Activated CD4-positive, CD25-positive, alpha-beta regulatory T cell treated with anti-CD3 and anti-CD28 coated beads, Interleukin-2, amount 50 U/mL, for 16 hours (primary cell): ENCODE measurements at places on chromosomes 11 and 22.

GRCh38 chr11:62747475-62748160 lies 6.3 kb downstream of the ZBTB3 start:
- DNase-seq, result no peak

DNA sequence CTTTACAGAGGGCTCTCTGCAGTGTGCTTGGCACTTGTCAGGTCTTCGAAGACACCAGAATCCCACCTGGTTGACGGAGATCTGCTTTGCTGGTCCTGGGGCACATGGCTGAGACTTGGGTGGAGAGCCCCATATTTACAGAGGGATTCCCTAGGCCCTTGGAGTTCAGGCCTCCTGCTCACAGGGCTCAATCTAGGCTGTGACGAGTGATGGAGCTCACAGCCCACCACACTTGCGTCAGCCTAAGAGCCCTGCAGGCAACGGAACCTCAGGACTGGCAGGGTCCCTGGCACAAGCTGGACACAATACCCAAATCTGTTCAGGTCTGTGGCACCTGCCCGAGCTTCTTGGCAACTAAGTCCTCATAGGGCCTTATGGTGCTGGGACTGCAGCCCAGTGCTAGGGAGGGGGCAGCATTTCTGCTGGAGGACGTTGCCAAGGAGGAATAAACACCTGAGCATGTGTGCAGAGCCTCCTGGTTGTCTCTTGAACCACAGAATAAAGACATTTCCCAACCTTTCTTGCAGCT lies 59.1 kb downstream of the KCNC1 start:
- DNase-seq, result no peak

- no peak for DNase-seq
Observed at GRCh38 chr22:30575859-30576258, 1.4 kb upstream of the GAL3ST1 start.

GRCh38 chr22:19811811-19812771 lies 42.6 kb downstream of the GNB1L start:
- DNase-seq, result no peak

GRCh38 chr22:21803811-21804249 lies 63.6 kb downstream of the MAPK1 start:
- no peak for DNase-seq

GRCh38 chr11:111605681-111606080 lies 3.4 kb downstream of the SIK2 start:
- DNase-seq, result no peak

DNA sequence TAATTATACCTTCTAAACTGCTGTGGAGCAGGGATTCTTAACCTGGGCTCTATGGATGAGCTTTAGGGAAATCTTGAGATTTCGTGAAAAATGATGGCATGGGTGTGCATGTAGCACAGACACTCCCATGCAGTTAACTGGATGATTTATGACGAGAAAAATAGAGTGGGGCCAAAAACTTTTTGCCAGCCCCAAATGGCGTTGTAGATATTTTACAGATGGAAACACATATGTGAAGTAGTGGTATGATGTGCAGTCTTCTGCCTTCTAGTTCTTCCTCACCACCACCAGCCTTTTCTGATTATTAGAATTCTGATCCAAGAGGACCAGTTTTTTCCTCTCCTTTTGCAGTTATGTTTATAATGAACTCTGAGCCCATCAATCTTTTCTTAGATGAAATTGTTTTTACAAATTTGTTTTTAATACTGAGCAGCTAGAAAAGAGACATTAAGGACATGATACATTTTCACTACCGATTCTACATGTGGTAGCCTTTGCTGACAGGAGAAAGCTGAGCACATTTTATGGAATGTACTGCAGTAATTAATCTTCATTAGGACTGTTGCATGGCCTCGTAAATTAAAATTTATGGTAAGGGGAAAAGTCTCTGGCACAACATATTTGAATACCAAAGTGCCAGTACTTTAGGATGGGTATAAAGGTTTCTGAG lies 261.4 kb downstream of the DDX10 start:
- DNase-seq, result no peak

DNA sequence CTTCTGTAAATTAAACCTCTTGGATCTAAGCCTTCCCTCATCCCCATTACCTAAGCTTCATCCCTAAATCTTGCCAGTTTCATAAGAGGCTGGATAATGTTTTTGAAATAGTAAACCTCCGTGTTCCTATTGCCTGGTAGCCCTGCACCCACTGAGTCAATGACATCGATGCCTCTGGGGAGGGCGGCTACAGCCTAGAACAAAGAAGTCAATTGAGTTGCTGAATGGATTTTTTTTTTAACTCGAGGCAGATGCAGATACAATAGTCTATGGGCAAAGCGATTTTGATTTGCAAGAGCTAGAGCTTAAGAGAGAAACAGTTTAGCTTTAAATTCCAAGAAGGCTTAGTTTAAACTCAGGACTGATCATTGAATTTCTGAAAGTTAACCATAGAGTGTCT lies 121.3 kb downstream of the NECTIN1 start:
- DNase-seq, result no peak

DNA sequence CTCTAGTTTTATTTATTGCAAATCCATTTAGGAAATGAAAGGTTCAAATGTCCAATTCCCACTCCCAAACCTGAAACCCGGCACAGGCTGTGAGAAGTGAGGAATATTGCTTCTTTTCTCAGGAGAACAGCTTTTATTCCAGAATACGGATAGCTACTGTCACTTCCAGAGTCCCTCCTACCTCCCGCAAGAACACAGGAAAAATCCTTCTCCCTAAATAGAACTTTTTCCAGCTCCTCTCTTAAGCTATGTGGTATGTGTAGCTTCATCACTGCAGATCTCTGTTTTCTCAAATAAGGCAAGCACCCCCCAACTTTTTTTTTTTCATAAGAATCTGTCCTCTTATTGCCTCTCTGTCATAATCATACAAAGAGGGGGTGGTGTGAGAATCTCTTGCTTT lies 126.8 kb downstream of the LARGE1 start:
- DNase-seq, result no peak

DNA sequence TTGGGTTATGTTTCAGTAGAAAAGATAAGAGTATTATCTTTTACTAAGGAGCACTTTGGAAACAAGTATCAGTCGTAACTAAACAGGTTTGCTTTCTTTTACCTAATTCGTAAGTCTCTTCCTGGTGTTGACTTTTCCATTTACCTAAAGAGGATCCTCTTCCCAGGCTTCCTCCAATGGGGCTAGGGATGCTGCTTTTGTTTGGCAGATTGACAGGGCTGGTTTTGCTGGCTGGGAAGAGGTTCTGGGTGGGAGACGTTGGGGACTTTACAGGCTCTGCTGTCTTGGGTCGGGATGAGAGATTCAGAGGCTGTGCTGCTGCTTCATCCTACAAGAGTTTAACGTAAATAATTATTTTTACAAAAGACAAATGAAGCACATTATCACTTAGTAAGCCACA lies 306.7 kb downstream of the SOX6 start:
- DNase-seq, result no peak

- no peak for DNase-seq
Observed at GRCh38 chr22:47765757-47766156, 1003.3 kb downstream of the TBC1D22A start.

GRCh38 chr22:43978558-43978957 lies 23.3 kb downstream of the SAMM50 start:
- DNase-seq, result no peak

GRCh38 chr22:37196539-37197450 lies 8.7 kb upstream of the C1QTNF6 start:
- DNase-seq, result no peak

DNA sequence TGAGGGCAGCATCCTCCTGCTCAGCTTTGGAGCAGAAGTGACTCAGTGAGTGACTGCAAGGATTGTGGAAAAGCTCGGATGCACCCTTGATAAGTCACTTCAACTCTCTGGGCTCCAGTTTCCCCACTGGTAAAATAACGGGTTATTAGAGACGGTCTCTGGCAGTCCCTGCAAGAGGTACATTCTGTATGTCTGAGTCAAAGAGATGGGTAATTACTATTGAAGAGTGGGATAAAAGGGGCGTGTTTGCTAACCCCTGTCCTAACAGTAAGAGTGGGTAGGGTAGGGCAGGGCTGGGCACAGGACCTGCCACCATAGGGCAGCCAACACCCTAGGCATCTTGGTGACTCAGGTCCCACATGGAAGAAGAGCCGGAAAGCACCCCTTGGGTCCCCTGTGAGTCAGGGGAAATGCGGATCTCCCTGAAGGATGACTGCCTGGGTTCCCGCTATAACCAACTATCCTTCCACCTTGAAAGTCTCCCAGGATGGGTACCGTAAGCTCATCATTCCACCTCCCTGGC lies 7.3 kb upstream of the AHNAK start:
- DNase-seq, result no peak

DNA sequence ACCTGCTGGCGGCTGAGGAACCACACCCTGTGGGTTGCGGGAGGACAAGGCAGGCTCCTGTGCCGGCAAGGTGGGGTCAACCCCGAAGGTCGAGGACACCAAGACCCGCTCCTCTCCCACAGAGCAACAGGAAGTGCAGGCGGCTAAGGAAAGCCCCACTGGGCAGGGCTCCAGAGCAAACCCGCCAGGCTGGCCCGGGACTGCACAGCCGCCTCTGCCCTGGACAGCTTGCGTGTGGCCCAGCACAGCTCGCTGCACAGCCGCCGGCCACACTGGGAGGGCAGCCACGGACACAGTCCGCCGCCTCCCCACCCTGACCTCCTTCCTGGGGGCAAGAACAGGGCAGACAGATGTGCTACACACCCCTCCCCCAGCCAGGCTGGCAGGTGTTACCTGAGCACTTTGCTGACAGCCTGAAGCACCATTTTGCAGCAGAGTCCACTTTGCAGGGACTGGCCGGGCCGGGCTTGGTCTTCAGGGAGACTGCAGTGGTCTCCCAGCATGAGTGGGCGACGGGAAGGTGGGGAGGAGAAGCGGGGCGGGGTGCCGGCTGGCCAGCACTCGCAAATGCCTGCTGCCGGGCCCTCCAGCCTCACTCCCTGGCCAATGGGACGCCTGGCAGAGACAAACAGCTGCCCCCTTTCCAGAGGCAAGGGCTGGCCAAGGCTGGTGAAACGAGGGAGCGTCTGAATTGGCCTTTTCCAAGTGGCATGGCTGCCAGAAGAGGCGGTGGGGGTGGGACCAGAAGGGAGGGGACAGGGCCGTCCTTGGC lies at the start of gene MOB2:
MOB2 (minus strand) TSS at position 726 of the 772 bp plus-strand sequence; CDS start at position 503, 223 bp downstream.
- no peak for DNase-seq

DNA sequence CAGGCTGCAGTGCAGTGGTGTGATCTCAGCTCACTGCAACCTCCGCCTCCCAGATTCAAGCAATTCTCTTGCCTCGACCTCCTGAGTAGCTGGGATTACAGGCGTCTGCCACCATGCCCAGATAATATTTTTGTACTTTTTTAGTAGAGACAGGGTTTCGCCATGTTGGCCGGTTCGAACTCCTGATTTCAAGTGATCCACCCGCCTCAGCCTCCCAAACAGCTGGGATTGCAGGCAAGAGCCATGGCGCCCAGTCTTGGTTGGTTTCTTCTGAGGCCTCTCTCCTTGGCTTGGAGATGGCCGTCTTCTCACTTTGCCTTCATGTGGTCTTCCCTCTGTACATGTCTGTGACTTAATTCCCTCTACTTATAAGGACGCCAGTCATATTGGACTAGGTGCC lies 254.6 kb downstream of the BUD13 start:
- DNase-seq, result no peak

DNA sequence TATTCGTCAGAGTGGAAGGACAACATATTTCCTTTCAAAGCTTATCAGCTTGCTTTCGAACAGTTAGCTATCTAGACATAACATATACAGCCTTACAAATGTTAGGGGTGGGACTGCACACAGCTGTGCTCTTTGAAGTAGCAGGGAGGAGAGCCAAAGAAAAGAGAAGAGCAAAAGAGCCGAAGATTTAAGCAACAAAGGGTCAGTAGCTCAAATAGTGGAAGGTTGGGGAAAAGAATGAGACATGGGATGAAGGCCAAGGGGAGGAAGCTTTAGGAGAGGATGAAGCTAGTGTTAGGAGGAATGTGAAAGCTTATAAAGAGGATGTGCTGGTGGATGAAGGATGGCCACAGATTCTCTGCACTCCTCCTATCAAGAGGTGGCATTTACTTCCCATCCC lies 31.8 kb upstream of the IGSF22 start:
- DNase-seq, result no peak

DNA sequence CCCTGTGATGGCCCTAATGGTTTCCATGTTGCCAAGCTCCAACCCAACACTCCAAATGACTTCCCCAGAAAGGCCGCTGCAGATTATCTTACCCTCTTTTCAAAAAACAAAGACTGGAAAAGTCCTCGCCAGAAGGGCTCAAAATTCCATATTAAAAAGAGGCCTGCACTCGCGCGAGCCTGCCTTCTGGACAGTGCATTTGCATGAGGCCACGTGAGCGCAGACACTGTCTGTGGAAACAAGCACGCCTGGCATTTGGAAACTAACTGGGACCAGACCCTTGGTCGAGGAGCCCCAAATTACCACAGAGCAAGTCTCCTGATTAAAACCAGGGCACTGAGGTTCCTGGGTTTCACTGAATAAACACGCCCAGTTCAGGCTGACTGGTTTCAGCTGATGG lies 42.9 kb downstream of the ABTB2 start:
- no peak for DNase-seq

DNA sequence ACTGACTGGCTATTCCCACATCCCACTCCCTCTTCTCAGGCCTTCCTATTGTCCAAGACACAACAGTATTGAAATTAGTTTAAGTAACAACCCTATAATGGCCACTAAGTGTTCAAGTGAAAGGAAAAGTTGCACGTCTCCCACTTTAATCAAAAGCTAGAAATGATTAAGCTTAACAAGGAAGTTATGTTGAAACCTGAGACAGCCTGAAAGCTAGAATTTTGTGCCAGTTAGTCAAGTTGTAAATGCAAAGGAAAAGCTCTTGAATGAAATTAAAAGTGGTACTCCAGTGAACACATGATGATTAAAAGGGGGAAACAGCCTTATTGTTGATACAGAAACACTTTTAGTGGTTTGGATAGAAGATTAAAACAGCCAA lies 332.7 kb downstream of the CASP12 start:
- DNase-seq, result no peak

- no peak for DNase-seq
Observed at GRCh38 chr11:45518141-45518832, 147.1 kb downstream of the CHST1 start.

- DNase-seq, result no peak
Observed at GRCh38 chr11:57237204-57237681, at the start of gene APLNR. TSS of gene APLNR (minus strand) at chr11:57237250. CDS start at chr11:57237004, 246 bp downstream.

DNA sequence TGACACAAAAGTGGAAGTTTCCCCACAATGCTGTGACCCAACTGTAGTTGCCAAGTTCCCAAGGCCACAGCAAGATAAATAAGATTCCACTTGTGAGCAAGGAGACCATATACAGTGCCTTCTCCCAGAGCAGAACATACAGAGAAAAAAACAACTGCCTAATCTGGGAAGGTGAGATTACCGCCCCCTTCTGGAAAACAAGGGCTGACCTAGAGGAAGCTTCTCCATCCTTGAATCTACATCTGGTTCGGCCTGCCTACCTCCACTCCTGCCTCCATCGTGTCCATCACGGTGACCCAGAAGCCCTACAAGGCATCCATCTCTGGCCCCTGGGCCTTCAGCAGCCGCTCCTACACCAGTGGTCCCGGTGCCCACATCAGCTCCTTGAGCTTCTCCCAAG lies 6.1 kb upstream of the RNASEH2C start:
- no peak for DNase-seq
